ENCODE measurements at places on chromosomes 7 and 10.

DNA sequence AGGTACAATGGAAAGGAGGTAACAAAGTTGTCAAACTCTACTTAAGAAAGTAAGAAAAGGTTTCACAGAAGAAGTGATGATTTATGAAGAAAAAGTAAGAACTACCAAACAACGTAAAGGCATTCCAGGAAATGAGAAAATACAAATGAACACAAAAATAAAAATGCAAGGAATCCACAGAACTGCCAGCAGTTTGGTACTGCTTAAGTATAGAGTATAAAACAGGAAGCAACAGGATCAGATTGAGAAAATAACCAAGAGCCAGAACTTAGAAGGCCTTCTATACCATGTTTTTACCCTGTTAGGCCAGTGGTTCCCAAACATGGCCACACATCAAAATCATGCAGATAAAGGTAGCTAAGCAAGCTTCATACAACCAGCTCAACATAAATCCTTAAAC, 9.2 kb downstream of the NDUFA5 start:
- DNase-seq = peak; percentile 38

DNA sequence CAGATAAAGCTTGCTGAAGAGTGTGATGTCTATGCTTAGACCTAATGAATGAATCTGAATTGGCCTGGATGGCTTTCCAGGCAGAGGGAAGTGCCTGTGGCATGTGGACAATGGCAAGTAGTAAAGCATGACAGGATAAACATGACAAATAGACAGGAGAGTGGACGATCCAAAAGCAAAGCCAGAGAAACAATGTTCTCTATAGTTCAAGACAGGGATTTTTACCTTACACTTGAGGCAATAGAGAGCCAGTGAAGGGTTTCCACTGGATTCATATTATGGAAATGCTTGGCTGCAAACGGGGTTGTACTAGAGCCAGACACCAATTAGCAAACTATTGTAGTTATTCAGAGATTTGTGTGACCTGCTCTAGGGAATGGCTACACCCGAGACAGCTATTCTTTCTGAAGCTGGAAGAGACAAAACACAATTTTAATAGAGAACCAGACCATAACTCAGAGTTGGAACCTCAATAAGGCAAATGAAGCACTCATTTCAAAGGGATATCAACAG, 2.3 kb downstream of the AGMO start:
- no peak for DNase-seq

GRCh38 chr10:74968667-74969061, 142.3 kb downstream of the KAT6B start:
- no peak for DNase-seq

DNA sequence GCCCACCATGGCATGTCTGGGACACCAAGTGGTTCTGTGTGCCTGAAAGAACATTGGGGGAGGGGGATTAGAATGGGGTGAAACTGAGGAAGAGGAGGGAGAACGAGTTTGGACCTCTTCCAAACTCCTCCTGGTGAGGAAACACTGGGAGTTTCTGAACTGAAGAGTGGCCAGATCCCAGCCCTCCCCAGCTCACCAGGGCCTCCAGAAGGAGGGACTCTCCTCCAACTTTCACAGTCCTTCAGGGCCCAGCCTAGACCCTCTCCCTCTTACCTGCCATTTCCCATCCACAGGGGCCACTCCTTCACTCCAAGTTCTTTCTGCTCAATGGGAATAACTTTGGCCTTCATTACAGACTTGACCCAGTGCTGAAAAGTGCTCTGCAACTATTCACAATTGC, 132.0 kb upstream of the FOXK1 start:
- DNase-seq = no peak

GRCh38 chr10:42975005-42975493, 101.8 kb upstream of the RET start:
- no peak for DNase-seq

- DNase-seq = no peak
These were observed 17.5 kb downstream of the AVPI1 start for GRCh38 chr10:97669571-97669970.

DNA sequence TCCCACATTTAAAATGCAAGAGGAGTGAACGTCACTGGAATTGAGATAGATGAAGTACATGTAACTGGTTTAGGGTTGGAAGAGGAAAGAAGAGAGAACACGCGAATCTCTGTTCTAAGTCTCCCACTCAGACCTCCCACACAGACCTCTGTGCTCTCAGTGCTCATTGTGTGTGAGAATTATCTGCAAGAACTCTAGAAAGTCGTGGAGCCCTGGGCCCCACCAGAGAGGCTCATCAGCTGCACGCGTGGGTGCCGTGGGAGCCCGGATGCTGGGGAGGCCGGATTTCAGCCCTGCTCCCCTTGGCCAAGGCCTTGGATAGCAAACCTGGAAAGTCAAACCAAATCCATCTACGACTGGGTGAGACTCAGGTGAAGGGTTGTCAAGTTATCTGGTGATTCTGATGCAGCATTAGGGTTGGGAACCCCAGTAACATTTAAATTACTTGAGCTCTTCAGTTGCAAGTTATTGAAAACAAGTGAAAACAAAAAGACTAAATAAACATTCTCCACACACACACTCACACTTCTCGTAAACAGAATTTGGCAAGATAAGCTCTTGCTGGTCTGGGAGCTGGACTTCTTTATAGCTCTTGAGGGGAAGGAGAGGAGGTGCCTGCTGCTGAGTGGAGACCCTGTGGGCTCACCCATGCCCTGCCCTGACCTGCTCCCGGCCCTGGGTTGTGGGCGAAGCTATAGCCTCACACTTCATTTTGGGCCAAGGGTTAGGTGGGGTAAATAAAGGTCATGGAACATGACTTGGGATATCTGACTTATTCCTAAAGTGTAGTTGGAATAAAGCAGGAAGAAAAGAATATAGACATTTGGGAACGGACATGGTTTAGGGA, 250.3 kb downstream of the ADARB2 start:
- no peak for DNase-seq

- peak; percentile 17 for DNase-seq
These were observed 143.2 kb downstream of the USP6NL start for GRCh38 chr10:11468126-11468742.

- DNase-seq = no peak
These were observed 279.2 kb downstream of the CXCL12 start for GRCh38 chr10:44105696-44106095.

GRCh38 chr7:23093111-23093510, 12.5 kb upstream of the KLHL7 start:
- no peak for DNase-seq

- DNase-seq = no peak
These were observed 60.2 kb upstream of the CAMK2B start for GRCh38 chr7:44385434-44386138.

DNA sequence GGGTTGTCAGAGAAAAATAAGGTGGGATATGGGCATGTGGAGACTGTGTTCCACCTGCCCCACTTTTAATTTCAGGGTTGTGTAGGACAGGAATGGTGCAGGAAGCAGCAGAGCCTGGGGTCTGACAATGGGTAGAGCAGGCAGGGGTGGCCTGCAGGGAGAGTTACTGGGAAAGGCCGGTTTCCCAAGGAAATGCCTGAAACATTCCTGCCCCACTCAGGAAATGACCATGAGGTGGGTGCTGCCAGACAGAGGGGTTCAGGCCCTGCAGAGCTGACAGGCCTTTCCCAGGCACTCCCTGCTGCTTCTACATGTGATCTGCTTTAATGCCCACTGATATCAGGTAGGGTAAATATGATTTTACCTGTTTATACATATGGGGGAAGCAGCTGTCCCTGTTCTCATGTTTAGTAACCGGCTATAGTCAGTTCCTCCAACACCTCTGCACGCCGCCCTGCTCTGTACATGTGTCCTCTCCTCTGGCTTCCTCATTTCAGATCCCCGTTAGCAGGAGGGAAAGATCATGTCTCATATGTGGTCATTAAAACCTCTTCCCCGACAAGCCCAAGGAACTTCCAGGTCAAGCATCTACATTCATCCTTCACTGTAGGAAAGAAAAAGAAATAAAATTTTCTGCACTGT, 118.6 kb upstream of the PRSS58 start:
- DNase-seq = peak; percentile 21

DNA sequence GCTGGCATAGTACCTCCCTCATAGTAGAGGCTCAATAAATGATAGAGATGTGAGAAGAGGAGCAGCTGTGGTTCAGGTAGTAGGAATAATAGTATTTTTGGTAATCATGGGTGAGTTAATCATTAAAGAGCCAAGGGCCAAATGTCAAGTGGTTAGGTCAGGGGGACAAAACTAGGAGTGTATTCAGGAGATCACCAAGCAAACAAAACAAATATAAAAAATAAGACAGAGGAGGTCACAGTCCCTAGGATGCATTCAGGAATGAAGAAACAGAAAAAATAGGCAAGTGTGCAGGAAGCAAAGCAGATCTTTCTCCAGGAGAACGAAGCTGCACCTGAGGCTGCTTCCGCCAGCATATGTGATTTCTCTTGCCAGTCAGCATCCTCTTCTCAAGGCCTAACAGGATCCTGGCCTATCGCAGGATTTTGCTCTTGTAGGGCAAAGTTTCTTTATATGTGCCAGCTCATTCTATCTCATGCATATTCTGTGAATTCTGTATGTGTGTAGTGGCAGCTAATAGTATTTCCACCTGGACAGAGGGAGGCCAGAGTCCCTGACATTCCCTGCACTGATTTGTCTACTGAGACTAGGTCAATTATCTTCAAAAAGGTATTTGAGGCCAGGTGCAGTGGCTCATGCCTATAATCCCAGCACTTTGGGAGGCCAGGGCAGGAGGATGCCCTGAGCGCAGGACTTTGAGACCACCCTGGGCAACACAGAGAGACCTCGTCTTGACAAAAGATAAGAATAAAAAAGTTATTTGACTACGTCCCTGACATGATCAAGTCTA, 82.7 kb downstream of the AKR1D1 start:
- DNase-seq = no peak

GRCh38 chr7:70379210-70379609, 752.7 kb upstream of the GALNT17 start:
- no peak for DNase-seq

DNA sequence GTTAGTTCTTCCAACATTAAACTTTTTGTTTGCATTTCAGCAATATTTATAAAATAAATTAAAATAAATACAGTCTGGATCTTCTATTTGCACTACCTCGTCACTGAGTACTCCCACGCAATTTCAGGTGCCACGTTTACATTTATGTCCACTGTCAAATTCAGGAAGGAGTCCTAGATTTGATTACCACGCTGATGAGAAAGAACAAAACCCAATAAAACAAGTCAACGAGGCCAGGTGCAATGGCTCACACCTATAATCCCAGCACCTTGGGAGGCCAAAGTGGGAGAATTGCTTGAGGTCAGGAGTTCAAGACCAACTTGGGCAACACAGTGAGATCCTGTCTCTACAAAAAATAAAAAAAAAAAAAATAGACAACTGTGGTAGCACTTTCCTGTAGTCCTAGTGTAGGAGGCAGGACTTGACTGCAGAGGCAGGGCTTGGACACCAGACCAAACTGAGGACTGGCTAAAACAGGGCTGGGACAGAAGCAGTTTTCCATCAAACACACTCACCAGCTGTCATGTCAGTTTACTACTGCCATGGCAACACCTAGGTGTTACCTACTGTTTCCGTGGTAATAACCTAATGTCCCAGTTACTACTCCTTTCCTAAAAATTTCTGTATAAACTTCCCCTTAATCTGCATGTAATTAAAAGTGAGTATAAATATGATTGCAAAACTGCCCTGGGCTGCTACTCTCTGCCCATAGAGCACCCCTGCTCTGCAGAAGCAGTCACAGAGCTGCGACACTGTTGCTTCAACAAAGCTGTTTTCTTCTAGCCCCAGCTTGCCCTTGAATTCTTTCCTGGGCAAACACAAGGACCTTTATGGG, 341.7 kb downstream of the PARD3 start:
- no peak for DNase-seq

DNA sequence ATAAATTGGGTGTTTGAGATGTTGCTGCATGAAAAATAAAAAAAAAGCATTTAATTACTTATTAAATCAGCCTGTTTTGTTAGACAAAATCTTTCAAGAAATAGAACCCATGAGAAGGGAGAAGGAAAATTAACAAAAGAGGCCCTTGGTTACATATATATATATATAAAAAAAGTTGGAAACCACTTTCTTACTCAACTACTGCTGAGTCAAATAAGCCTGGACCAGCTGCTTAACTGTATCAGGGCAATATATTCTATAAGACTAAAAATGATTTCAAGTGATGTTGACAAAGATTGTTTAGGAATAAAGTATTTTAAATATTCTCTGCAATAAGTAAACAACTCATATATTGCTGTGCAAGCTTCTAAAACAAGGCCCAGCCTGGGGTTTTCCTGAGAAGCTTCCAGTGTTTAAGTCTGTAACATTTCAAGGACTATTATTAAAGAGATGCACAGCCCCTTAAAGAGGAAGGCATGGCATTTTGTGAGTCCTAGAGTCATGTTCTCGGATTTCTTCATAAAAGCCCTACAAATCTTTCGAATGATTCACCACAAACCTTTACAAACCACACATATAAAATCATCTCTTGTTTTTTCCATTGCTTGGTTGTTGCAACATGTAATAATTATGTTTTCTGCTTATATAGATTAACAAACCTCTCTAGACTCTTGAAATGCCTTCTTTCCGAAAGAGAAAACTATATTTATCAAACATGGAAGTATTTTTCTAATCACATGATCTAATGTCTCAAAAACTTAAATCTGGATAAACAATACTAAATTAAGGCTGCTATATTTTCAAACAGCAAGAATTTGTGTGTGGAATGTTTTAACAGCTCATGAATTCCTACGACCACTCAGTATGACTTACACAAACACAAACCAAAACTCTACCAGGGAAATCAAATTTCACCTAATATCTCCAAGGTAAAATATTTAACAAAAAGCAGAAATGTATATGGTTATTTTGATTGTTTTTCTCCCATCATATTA, 14.3 kb downstream of the JAZF1 start:
- peak; percentile 79 for DNase-seq

GRCh38 chr10:54194806-54195205, 606.2 kb downstream of the PCDH15 start:
- no peak for DNase-seq

GRCh38 chr10:23914641-23915040, 294.3 kb upstream of the KIAA1217 start:
- no peak for DNase-seq

- DNase-seq = peak; percentile 96
These were observed 240.1 kb downstream of the ELMO1 start for GRCh38 chr7:37208528-37208927.

- DNase-seq = no peak
These were observed 94.5 kb downstream of the COL26A1 start for GRCh38 chr7:101457001-101457750.

GRCh38 chr7:110921595-110922151, 169.3 kb upstream of the LRRN3 start:
- peak; percentile 48 for DNase-seq

GRCh38 chr7:116588225-116588624, 63.4 kb downstream of the CAV1 start:
- peak; percentile 67 for DNase-seq

DNA sequence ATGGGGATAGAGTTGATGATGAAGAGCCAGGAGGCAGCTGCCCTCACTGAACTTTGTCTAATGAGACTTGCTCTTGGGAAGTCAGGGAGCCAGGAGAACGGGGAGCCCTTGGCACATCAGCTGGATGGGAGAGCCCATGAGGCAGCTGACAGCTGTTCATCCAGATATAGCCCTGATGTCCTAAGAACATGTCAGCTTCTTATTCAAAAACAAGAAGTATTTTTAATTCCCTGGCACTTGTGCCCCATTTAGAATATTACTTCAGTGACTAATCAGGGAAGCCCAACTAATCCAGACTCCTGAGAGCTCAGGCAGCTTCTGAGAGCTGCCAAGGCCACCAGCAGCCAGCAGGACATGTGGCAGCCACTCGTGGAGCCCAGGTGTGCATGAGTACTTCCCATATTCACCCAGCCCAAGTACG, 363.4 kb downstream of the GRID1 start:
- no peak for DNase-seq

Measured in fibroblast of pulmonary artery (primary cell).